ENCODE measurements at places on chromosomes 6 and 20.
A peak's percentile ranks its signal among the peaks of the same experiment; 100 is the strongest.

- DNase-seq: no peak
These were observed 165.2 kb upstream of the TOP1 start for GRCh38 chr20:40863355-40863919.

- DNase-seq: peak; percentile 89
These were observed at the start of gene GCNT2 for GRCh38 chr6:10521104-10521808. TSS of gene GCNT2 (plus strand) at chr6:10521351. CDS start at chr6:10528912, 7,561 bp downstream.

DNA sequence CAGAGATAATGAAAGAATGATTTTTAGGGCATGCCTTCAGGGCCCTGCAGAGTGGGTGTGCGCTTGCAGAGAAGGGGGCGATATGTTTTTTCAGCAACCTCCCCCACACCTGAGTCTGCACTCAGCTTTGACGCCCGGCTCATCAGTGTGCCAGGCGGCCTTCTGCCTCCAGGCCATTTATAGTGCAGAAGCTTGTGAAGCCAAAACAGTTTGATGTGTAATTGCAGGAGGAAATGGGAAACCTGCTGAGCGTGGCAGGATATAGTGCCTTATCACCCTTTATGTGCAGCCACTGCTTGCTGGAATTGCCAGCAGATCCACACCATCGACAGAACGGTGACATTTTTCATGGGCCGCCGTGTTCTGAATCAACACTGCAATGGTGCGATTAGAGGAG, 178.2 kb downstream of the CDH4 start:
- no peak for DNase-seq

- no peak for DNase-seq
These were observed 44.7 kb upstream of the GRM4 start for GRCh38 chr6:34190504-34191122.
